ENCODE measurements at places on chromosomes 13 and 19.

- DNase-seq = no peak
These were observed 310.7 kb downstream of the MYO16 start for GRCh38 chr13:108940121-108940520.

DNA sequence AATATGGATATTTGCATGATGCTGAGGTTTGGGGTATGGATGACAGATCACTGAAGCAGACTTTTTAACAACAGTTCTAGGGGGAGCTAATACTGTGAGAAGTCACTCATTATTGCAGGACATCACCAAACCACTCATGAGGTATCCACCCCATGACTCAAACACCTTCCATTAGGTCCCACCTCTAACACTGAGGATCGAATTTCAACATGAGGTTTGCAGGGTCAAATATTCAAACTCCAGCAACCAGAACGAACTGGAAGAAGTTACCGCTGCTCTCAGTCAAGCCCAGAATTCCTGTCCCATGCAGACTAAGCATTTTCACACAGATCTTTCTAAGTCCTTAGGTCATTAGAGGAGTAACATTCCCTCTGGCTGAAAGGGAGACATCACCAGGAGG lies 758.9 kb downstream of the UQCRFS1 start:
- DNase-seq = no peak

DNA sequence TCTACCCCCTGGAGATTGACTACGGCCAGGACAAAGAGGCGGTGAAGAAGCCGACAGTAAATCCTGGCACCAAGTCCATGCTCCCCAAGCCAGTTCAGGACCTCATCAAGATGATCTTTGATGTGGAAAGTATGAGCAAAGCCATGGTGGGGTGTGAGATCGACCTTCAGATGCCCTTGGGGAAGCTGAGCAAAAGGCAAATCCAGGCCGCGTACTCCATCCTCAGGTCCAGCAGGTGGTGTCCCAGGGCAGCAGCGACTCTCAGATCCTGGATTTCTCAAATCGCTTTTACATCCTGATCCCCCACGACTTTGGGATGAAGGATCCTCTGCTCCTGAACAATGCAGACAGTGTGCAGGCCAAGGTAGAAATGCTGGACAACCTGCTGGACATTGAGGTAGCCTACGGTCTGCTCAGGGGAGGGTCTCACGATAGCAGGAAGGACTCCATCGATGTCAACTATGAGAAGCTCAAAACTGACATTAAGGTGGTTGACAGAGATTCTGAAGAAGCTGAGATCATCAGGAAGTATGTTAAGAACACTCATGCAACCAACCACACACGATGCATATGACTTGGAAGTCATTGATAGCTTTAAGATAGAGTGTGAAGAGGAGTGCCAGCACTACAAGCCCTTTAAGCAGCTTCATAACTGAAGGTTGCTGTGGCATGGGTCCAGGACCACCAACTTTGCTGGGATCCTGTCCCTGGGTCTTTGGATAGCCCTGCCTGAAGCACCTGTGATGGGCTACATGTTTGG lies 24.0 kb upstream of the ANKRD10 start:
- DNase-seq = no peak

DNA sequence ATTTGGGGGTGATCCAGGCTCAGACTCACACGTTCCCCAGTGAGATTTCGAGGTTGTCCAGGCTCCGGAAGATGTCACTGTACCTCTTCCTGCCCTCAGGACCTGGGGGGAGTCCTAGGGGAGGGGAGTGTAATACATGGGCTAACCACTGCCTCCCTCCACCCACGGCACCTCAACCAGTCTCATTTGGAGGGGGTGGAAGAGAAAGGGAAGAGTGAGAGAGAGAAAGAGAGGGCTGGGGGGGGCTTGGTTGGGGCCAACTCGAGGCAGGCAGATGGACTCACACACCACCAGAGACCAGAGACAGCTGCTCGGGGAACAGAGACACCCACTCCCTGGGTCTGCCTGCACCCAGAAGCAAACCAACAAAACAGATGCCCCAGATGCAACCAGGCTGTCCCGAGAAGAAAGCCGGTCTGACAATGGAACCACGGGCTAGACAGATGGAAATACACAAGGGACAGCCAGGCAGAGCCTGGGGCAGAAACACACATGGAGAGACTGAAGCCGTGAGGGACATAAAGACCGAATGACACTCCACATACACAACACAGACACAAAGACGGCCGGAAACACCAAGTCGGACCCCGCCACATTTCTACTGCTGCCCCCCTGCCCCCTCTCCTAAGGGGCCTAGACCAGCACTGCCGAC lies 825 bp downstream of the GMIP start:
- no peak for DNase-seq

DNA sequence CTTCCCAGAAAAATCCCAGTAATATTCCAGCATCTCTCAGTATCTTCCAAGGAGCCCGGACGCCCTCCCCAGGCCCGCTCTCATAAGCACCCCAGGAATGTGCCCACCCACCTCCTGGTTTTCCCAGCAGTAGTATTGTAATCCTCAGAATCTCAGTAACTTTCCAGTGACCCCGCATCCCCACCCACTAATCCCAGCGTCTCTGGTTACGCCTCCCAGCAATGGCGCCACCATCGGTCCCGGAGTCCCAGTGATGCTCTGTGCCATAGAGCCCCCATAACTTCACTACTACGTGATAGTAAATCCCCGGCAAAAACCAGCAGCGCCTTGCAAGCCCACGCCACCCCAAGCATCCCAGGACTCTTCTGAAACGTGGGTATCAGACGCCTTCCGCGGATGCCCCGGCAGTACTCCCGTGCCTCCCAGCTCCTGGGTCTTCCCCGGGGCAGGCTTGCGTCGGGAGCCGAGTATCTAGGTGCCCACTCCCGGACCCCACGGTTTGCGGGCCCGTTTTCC lies 928 bp upstream of the PNPLA6 start:
- DNase-seq = no peak

DNA sequence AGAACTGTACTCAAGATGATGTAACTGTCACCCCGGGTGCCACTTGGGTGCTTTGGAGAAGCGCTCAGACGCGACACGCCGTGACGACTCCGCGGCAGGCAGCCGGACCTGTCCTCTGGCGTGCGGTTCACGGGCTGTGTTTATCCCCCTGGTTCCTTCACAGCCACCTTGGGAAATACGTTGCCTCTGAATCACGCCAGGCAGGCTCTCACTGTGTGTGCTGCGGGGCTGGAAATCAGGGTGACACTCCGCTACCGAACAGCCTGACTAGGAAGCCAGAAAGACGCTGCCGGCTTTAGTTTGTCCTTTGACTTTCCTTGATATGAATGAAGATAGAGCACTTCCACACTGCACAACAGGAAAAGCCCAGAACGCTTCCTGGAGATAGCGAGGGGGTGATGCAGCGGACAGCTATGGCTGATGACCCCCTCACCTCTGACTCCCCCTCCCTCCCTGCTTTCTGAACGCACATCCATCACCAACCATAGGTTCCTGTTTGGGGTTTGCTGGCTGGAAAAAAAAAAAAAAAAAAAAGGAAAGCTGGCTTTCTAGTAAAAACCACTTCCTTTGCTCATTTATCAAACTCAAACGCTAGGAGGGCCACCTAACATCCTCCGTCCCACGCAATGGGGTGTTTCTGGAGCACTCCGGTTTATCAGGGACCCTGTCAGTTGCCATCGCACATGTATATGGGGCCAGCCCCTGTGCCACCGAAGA lies 3.7 kb upstream of the GP6 start:
- no peak for DNase-seq

- no peak for DNase-seq
These were observed 13.2 kb downstream of the EHD2 start for GRCh38 chr19:47726467-47726866.

DNA sequence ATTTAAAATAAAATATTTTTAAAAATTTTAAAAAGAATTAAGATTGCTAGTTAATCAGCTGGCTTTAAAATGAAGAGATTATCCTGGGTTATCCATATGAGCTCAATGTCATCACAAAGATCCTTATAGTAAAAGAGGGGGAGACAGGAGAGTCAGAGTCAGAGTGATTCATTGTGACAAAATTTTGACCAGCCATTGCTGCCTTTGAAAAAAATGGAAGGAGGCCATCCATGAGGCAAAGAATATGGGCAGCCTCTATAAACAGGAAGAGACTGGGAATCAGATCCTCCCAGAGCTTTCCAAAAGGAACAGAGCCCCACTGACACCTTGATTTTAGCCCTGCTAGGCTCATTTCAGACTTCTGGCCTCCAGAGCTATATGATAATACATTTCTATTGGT lies 9.3 kb upstream of the RUBCNL start:
- DNase-seq = no peak

DNA sequence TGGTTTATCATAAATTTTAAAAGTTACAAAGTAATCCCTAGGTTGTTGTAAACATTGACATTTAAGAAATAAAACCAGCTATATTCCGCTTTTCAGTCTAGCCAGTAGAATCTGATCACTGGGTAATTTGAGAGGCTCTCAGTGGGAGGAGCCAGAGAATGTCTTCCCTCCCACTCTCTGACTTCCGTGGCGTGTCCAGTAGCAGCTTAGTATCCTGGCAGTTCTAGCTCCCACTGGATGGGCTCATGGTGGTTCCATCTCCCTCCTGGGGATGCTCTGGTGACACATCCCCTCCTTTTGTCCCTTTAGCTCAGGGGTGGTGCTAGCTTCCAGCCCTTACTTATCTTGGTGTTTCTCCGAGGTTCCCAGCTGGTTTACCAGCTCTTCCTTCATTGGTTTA lies 34.5 kb downstream of the MTUS2 start:
- no peak for DNase-seq

DNA sequence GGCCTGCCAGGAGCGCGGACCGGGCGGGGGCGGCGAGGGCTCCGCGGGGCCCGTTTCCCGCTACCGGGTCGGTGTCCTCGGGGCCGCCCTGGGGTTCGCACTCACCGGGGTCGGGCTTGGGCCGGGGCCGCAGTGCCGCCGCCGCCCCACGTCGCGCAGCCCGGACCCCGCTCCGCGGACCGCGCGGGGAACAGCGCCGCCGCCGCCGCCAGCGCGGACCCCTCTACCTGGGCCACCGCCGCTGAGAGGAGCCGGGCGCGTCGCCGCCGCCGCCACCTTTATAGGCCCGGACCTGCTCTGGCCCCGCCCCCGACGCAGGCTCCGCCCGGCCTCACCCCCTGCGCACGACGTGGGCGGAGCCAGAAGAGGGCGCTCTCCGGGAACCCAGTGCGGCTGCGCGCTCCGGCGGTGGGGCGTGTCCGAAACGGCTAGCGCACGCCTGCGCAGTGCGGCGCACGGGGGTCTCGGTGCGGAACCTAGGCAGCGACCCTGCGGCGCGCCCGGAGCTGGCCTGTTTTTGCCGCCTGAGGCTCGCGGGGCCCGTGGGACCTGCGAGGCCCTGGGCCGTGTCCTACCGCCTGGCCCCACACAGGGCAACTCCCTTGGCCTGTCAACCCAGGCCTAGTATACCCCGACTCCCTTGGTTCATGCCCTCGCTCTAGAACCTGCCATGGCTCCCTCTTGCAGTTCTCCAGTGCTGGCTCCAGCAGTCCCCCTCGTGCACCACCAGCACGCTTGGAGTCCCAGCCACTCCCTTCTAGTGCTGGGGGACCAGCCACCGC lies at the start of gene MKNK2:
TSS of gene MKNK2 (minus strand) at position 254 of the 782 bp plus-strand sequence. CDS start 393 bp downstream, outside the sequence.
- no peak for DNase-seq

DNA sequence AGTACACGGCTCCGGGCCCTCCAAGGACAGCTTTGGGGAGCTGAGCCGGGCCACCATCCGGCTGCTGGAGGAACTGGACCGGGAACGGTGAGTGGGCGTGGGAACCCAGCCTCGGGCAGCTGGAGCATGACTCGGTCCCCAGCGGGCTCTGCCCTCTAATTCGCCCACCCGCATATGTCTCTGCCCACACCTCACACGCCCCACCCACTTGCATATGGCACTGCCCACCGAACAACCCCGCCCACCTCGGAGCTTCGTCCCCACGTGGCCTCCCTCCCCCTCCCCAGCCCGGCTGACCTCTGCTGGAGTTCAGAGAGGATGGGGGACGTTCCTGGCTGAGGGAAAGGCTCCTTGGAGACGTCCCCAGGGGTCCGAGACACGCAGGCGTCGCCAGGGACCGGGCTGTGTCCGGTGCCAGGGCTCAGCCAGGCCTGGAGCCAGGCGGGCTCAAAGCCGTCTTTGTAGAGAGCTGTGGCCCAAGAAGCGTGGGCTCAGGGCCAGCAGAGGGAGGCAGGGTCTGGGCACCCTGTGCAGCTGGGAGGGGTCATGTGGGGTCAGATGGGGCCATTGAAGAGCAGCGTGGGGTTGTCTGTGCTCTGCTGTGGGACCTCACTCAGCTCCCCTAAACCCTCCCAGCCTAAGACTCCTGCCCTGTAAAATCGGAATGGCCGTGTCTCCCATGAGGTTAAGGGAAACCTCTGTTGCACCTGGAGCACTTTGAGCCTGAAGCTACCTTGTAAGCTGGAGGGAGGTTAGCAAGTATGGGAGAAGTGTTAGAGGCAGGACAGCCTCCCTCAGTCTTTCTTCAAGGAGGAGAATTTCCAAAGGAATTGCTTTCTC lies 3.8 kb downstream of the APC2 start:
- no peak for DNase-seq

DNA sequence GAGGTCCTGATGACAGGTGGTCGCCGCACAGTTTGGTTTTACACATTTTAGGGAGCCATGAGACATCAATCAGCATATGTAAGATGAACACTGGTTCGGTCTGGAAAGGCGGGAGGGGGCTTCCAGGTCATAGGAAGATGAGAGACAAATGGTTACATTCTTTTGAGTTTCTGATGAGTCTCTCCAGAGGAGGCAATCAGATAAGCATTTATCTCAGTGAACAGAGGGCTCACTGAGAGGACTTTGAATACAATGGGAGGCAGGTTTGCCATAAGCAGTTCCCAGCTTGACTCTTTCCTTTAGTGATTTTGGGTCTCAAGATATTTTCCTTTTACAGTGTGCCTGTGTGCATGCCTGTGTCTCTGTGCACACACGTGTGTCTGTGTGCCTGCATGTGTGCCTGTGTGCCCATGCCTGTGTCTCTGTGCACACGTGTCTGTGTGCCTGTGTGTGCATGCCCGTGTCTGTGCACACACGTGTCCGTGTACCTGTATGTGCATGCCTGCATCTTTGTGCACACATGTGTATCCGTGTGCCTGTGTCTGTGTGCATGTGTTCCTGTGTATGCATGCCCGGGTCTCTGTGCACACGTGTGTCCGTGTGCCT lies 35.5 kb upstream of the TMEM255B start:
- no peak for DNase-seq

DNA sequence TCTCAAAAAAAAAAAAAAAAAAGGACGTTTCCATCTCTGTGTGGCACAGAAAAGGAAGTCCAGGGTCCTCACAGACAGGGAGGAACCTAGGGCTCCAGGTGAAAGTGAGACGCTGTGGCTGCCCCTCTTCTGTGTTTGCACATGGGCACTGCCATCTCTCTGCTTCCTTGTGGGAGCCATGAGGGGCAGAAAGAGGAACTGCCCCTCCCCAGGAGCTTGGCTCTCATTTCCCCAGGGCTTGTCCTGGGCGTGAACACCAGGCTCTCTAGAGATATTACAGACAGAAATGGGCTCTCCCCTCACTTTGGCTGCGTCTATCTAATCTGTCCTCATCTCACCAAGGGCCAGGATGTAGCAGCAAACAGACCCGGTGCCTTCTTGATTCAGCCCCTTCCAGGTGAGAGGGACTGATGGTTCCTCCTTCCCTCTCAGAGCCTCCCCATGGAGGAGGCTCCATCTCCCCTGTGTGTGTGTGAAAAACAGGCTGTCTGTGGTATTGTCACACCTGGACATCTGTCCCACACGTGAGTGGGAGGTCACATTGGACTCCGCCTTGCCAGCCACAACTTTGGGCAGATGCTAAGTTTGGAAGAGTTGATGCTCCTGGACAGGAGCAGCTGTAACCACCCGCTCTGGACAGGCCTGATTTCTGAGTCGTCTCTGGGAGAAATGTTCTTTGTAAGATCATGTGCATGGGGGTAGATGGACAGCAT lies 840 bp upstream of the LILRA4 start:
- DNase-seq = no peak

- DNase-seq = no peak
These were observed 5.3 kb upstream of the TEX101 start for GRCh38 chr19:43409415-43409814.
